ENCODE measurements at places on chromosomes 11 and 22. TPM values are rescaled to one million over a fixed set of nuclear protein-coding genes. Genes with fewer than 3 reads are reported as not detected.

The ZFPL1 gene
- total RNA-seq = 28.7 TPM

The WBP2NL gene
- 8.6 TPM for total RNA-seq

The TRIM21 gene
- total RNA-seq = 7.3 TPM

The TBX1 gene
- 2.2 TPM for total RNA-seq

The C22orf15 gene
- 0.88 TPM for total RNA-seq

All from camera-type eye (tissue), 1 donor.